Activated T-cell treated with anti-CD3 and anti-CD28 coated beads, Interleukin-2, amount 50 U/mL, for 72 hours (primary cell): ENCODE measurements at places on chromosomes 11 and 22. TPM values are rescaled to one million over a fixed set of nuclear protein-coding genes. Genes with fewer than 3 reads are reported as not detected.

Gene THY1
- 4.0 TPM for total RNA-seq

Gene GRAP2
- total RNA-seq = 59.4 TPM

Gene CBLIF
- not detected for total RNA-seq

Gene UPB1
- total RNA-seq = 0.26 TPM

Gene HSD17B12
- total RNA-seq = 49.0 TPM

Gene NXPE1
- not detected for total RNA-seq

Gene BMAL1
- 29.6 TPM for total RNA-seq

Gene MRGPRE
- total RNA-seq = not detected

Gene NF2
- total RNA-seq = 33.7 TPM

Gene HIC2
- total RNA-seq = 5.1 TPM

Gene MYO7A
- total RNA-seq = 0.29 TPM

Gene NLRP6
- total RNA-seq = 1.5 TPM

Gene PNPLA3
- total RNA-seq = 0.25 TPM

Gene KREMEN1
- 0.53 TPM for total RNA-seq

Gene PHF21B
- total RNA-seq = 0.83 TPM

Gene OR9G4
- total RNA-seq = not detected

Gene TSGA10IP
- total RNA-seq = not detected

Gene LAMTOR1
- 49.9 TPM for total RNA-seq

Gene TEX12
- not detected for total RNA-seq
